Neural progenitor cell (in vitro differentiated cells): ENCODE measurements at places on chromosomes 4 and X.
A peak's percentile ranks its signal among the peaks of the same experiment; 100 is the strongest.

GRCh38 chrX:71923516-71923915, 12.9 kb downstream of the NHSL2 start:
- H3K27me3 ChIP-seq, result no peaks in the 10 kb centered on the region
- H3K4me3 ChIP-seq, result no peak overlapping the region
- DNase-seq, result no peak
- peaks cover 4% of the 10 kb centered on the region for H3K4me1 ChIP-seq
- H3K27ac ChIP-seq, result no peak overlapping the region

- peaks cover 7% of the 10 kb centered on the region for H3K36me3 ChIP-seq
- H3K4me1 ChIP-seq, result no peaks in the 10 kb centered on the region
- no peak for DNase-seq
- no peak overlapping the region for H3K4me3 ChIP-seq
- no peaks in the 10 kb centered on the region for H3K27me3 ChIP-seq
- no peak overlapping the region for H3K27ac ChIP-seq
Measured at GRCh38 chrX:131703646-131704045, 159.8 kb downstream of the OR13H1 start.

GRCh38 chr4:80307774-80308465, 27.6 kb upstream of the CFAP299 start:
- H3K27ac ChIP-seq, result no peak overlapping the region
- H3K4me3 ChIP-seq, result no peak overlapping the region
- DNase-seq, result peak; percentile 36
- no peaks in the 10 kb centered on the region for H3K27me3 ChIP-seq
- H3K4me1 ChIP-seq, result peaks cover 13% of the 10 kb centered on the region
- no peaks in the 10 kb centered on the region for H3K36me3 ChIP-seq

GRCh38 chr4:123317211-123317610, 79.4 kb upstream of the SPRY1 start:
- H3K27ac ChIP-seq, result no peak overlapping the region
- H3K4me1 ChIP-seq, result peaks cover 19% of the 10 kb centered on the region
- no peak for DNase-seq
- no peaks in the 10 kb centered on the region for H3K27me3 ChIP-seq

DNA sequence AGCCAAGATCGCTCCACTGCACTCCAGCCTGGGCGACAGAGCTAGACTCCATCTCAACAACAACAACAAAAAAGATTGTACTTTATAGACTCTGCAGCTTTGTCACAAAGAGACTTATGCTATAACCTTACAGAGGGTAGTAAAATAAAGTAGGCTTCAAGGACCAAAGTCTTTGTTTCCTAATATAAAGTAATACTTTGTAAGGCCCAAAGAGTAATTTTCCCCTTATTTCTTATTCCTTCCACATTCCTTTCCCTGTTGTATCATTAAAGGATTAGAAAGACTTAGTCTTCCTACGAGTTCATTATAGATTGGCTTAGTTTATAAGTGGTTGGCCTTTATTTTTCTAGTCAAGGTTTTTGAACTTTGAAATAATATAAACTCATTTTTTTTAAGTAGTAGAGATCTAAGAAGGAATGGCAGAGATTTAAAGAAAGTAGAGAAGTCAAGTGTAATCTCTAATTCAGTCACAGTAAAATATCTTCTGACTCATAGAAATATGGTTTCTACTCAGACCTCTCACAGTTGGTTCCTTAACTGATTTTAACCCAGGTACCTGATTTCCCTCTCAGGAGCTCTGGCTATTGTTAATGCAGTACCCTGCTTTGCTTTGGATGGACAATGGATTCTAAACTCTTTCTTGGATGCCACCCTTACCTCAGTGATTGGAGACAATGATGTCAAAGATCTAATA, 26.2 kb downstream of the YY2 start:
- no peaks in the 10 kb centered on the region for H3K36me3 ChIP-seq
- no peaks in the 10 kb centered on the region for H3K4me1 ChIP-seq
- H3K4me3 ChIP-seq, result no peak overlapping the region
- no peak overlapping the region for H3K27ac ChIP-seq

DNA sequence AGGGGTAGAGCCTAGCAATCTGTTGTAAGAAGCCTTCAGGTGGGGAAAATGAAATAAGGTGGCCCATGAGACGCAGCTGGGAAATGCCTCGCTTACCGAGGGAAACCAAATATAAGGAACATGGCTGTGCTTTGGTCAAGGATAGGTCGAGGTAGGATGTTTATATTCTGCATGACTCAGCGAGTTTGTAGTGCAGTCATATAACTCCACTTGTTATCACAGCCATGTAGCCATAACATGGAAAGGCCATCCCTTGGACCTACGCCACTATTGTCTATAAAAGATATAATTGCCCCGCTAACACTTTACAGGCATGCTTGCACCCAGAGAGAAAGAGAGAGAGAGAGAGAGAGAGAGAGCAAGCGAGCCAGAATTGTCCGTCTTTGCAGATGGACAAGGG, 80.9 kb upstream of the GLRA2 start:
- H3K4me1 ChIP-seq, result no peaks in the 10 kb centered on the region
- no peak for DNase-seq
- H3K27ac ChIP-seq, result no peak overlapping the region
- no peaks in the 10 kb centered on the region for H3K27me3 ChIP-seq
- H3K36me3 ChIP-seq, result no peaks in the 10 kb centered on the region
- H3K4me3 ChIP-seq, result no peak overlapping the region

GRCh38 chr4:79597266-79597665, 189.2 kb upstream of the GK2 start:
- H3K4me1 ChIP-seq, result no peaks in the 10 kb centered on the region
- H3K27ac ChIP-seq, result no peak overlapping the region
- no peak for DNase-seq
- H3K27me3 ChIP-seq, result no peaks in the 10 kb centered on the region
- H3K36me3 ChIP-seq, result no peaks in the 10 kb centered on the region

- no peaks in the 10 kb centered on the region for H3K4me1 ChIP-seq
- no peak for DNase-seq
- H3K27ac ChIP-seq, result no peak overlapping the region
- H3K27me3 ChIP-seq, result no peaks in the 10 kb centered on the region
Measured at GRCh38 chr4:76663824-76664223, 228.8 kb downstream of the SHROOM3 start.

GRCh38 chr4:24489870-24490269, 94.5 kb downstream of the DHX15 start:
- H3K4me1 ChIP-seq, result no peaks in the 10 kb centered on the region
- H3K27ac ChIP-seq, result no peak overlapping the region

DNA sequence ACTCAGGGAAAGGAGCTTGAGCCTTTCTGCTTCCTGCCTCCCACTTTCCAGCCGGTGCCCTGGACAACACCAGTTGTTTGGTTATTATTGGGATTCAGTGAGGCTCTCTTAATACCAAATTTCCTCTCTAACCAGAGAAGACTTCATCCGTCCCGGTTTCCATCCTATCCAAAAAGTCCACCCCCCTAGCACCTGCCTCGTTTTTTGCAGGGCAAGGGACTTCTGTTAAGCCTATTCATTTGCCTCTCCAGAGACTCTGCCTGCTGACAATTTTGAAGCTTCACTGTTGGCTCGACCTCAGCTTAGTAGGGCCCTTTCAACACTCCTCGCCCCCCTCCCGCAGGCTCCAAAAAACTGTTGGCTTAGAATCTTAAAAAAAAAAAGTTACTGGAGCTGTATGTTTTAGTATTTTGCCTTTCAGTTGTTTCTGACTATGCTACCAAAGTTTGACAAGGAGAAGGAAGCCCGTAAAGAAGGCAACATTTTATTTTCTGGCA, 779 bp upstream of the PRSS12 start:
- no peaks in the 10 kb centered on the region for H3K36me3 ChIP-seq
- H3K4me1 ChIP-seq, result peaks cover 6% of the 10 kb centered on the region
- peak overlapping the region; percentile 53 for H3K4me3 ChIP-seq
- H3K27ac ChIP-seq, result no peak overlapping the region
